Activated B cell treated with CpG ODN at 0.5 μM for 24 hours (primary cell): ENCODE measurements at places on chromosomes 5 and 9.

DNA sequence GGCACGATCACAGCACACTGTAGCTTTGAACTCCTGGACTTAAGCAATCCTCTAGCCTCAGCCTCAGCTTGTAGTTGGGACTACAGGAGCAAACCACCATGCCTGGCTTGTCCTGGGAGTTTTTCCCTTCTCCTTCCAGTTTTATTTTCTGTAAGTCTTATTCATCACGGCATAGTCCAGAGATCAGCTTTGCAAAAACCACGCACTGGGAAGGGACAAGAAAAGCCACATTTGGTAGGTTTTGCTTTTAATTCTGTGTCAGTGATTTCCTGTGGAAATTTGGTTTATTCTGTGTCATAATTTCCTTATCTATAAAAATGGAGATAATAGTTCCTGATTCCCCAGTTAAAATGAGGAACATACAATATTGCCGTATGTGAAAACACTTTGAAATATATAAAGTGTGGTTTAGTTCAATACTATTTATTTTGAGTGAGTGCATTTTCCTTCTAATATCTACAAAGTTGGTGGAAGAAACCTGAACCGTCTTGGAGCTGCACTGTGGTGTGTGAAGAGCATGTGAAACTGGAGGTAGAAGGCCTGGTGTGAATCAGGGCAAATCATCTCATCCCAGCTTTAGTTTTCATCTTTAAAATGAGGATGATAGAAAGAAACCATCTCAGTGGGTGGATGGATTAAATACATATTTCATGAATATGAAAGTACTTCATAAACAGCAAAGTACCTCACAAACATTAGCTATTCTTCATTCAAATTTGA is 92.8 kb upstream of the ELL2 start:
- DNase-seq, result no peak

- DNase-seq, result no peak
Measured at GRCh38 chr5:59221769-59222168, 638.9 kb downstream of the RAB3C start.

DNA sequence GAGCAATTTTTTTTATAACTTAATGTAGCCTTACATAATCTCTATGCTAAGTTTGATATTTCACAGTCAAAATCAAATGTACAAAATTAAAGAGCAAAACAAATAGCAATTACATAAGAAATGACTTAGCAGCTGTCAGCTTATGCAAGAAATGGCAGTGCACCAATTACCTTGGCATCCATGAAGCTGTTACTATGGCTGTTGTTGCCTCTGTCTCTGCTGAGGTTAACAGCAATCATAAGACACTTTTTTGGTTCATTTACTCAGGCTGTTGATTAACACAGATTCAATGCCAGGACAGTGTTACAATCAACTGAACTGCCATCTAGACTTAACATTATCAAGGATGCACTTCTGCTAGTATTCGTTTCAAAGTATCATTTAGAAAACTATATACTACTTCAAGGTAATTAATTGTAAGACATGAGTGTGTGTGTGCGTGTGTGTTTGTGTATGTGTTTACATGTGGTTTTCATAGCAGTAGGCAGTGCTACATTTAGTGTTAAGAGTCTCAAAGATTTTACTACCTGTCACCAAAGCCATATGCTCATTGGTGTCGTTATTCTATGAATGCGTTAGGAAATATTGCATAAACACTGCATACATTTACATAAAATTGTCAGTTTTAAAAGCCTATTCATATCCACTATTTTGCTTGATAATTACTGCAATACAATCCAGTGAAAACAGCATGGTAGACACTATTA is 1084.2 kb upstream of the COX7C start:
- no peak for DNase-seq

DNA sequence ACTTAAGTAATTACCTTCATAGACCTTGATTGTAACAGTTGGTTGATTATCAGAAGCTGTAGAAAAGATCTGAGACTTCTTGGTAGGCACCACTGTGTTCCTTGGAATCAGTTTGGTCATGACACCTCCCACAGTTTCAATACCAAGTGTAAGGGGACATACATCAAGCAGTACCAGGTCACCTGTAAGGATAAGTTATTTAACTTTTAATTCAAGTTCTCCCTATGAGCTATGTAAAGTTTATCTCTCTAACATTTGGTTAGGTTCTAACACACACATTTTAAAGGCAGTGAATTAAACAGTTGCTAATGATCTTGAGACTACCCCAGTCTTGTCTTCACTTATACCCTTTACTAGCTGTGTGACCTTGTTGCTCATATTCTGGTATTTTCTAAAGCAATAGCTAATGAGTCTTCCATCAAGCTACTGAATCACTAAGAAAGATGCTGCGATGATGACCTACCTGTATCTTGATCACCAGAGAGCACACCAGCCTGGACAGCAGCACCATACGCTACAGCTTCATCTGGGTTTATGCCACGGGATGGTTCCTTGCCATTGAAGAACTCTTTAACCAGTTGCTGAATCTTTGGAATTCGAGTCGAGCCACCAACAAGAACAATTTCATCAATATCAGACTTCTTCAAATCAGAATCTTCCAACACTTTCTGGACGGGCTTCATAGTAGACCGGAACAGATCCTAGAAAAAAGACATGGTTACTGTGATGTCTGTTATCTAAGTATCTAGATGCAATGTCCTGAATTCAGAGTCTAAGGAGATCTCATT is 2.8 kb downstream of the HSPA5 start:
- DNase-seq, result no peak

GRCh38 chr9:79555474-79556089 is 16.2 kb upstream of the TLE4 start:
- DNase-seq, result no peak
